ENCODE measurements at places on chromosomes 6 and 20.

GRCh38 chr20:821731-822065 is 11.8 kb upstream of the FAM110A start:
- DNase-seq: no peak

DNA sequence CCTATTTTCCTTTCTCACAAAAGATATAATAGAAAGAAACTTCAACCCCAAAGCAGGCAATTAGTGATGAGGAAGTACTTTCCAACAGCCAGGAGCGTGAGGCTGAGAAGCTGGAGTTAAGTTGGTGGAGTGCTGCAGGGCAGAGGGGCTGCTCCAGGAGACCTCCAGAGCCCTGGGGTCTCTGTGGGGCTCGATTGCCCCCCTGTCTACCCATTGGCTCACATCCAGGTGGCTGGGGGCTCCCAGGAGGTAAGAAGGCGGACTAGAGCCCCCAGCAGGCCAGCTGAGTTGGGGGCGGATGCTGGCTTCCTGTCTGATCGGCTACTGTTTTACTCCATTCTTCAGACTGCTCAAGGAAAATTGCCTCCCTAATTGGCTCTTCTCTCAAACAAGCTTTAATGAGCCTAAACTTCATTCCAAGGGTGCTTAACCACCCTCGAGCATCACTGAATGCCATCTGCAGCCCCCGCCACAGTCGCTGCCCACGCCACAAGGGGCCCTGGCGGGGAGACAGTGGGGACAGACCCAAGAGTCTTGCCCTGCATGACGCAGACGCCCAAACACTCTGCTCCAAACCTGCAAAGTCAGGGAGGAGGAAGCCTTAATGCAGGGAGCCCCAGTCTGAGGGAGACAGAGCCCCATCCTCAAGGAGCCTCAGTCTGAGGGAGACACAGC is 78.6 kb downstream of the MDGA1 start:
- no peak for DNase-seq

- no peak for DNase-seq
Observed at GRCh38 chr6:166251211-166251610, 57.0 kb downstream of the PRR18 start.

GRCh38 chr6:125818772-125819260 is 28.1 kb downstream of the NCOA7 start:
- no peak for DNase-seq

GRCh38 chr6:63636518-63637021 is 968 bp downstream of the PHF3 start:
- DNase-seq: no peak

GRCh38 chr6:23547851-23548250 is 578.2 kb upstream of the NRSN1 start:
- DNase-seq: no peak

GRCh38 chr20:33304046-33304445 is 21.0 kb downstream of the BPIFB1 start:
- no peak for DNase-seq

DNA sequence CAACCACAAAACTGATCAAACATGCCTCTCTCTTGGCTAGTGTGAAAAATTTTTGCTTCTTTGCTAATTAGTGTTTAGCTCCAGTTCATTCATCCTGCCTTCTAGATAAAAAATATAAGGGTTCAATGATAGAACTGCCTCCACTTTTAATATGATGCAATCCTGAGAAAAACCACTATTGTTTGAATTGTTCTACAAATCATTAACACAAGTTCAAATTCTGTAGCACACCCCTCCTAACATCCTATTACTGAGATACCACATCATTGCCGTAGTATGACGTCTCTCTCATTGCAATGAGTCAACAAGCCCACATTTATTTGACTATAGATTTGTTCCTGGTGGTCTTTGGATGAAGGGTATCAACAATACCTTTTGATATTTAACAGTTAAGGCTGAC is 365.8 kb upstream of the OPRM1 start:
- DNase-seq: no peak

All from AG09309 (cell line).